ENCODE measurements at places on chromosomes 3 and 15.
A peak's percentile ranks its signal among the peaks of the same experiment; 100 is the strongest.

- DNase-seq: no peak
Observed at GRCh38 chr3:64267721-64268604, 42.7 kb upstream of the PRICKLE2 start.

DNA sequence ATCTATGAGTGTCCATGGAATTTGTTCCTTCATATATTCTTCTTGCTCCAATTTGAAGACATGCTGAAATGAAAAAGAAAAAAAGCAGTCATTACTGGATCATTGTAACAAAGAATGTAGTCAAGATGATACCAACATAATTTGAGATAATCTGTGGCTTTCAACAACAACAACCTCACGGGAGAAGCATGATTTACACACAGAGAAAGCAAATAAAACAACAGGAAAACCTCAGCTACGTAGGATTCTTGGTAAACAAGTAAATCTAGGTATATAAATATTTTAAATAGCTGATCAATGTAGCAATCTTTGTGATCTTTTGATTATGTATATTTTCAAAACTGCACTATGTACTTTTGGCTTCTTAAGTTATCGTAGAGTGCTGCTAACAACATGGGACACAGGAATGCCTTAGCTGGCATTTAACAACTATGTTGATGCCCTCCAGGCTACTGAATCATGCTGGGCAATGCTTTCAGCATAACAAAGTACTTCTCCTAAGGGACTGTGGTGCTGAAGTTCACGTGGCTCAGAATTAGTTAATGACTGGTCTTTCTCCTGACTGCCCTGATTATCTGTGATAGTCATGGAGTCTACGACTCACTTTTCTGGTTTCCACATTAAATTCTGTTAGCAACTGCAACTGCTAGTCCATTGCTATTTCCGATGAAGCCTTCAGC lies 96.5 kb upstream of the MYO5C start:
- DNase-seq: no peak

GRCh38 chr3:125318167-125318865 lies 56.8 kb downstream of the ZNF148 start:
- no peak for DNase-seq

- DNase-seq: no peak
Observed at GRCh38 chr3:46811615-46812236, 51.5 kb downstream of the MYL3 start.

GRCh38 chr3:37952564-37952963 lies 38.0 kb upstream of the VILL start:
- DNase-seq: no peak

DNA sequence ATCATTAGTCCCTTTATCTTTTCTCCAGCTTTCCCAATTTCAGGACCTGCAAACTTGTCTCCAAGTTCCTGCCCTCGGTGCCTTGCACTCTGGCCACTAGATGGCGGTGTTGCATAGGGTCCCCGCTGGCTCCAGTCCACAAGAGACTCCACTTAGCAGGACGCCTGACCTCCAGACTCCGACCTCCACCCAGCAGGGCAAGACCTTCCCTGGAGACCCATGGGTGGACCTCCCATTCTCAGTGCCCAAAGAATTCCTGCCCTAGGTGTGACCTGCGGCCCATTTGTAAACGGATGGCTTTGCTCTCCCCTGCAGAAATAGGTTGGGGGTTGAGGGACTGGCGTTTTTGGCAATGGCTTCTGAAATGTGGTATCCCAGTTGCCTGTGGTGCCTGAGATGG lies 82.6 kb downstream of the LSM3 start:
- peak; percentile 73 for DNase-seq

GRCh38 chr3:99706410-99706809 lies 68.0 kb downstream of the COL8A1 start:
- DNase-seq: no peak

DNA sequence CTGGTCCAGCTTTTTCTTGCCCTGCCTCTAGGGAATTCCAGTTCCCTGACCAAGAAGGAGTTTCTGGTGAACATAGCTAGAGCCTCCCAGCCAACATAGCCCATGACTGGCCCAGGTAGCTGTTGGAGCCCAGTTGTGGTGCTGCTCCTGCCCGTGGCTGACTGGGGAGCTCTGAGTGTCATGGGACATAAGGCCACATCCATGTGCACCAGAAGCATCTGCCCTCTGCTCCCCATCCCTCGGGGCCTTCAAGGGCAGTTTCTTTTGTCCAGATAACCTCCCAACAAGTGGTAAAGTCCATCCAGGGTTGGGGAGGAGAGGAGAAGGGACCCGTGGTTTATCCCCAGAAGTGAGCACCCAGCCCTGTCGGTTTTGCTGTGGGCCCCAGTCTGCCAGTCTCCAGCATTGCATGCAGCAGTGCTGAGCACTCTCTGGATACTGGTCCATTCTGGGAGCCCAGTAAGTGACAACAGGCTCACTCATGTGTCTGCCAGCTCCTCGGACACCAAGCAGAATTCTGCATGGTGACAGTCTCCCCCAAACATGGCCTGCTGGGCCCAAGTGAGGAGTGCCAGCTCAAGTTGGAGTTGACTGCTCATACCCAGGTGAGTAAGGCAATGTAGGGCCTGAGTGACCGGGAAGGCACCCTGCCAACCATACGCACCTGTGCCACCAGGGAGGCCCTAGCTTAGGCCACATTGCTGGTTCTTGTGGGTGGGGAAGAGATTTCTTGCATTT lies 28.8 kb downstream of the ACAA1 start:
- no peak for DNase-seq

- no peak for DNase-seq
Observed at GRCh38 chr15:100725121-100726069, 123.0 kb downstream of the ASB7 start.

GRCh38 chr3:57805674-57806073 lies 49.6 kb downstream of the SLMAP start:
- DNase-seq: no peak

- no peak for DNase-seq
Observed at GRCh38 chr15:58355973-58356372, 75.8 kb upstream of the LIPC start.

DNA sequence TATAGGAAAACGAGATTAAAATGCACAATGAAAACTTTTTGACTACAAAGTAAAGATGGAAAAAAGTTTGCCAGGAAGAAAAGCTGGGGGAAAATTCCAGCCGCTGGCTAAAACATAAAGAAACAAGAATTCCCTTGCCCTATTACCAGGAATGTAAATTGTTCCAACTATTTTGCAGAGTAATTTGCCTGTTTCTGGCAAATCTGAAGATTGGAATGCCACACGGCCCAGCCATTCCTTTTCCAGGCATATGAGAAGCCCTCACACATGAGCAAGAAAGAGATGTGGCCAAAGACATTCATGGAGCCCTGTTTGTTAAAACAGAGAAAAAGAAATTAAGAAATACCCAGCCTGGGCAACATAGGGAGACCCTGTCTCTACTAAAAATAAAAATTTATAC lies 8.4 kb upstream of the GATA2 start:
- no peak for DNase-seq

DNA sequence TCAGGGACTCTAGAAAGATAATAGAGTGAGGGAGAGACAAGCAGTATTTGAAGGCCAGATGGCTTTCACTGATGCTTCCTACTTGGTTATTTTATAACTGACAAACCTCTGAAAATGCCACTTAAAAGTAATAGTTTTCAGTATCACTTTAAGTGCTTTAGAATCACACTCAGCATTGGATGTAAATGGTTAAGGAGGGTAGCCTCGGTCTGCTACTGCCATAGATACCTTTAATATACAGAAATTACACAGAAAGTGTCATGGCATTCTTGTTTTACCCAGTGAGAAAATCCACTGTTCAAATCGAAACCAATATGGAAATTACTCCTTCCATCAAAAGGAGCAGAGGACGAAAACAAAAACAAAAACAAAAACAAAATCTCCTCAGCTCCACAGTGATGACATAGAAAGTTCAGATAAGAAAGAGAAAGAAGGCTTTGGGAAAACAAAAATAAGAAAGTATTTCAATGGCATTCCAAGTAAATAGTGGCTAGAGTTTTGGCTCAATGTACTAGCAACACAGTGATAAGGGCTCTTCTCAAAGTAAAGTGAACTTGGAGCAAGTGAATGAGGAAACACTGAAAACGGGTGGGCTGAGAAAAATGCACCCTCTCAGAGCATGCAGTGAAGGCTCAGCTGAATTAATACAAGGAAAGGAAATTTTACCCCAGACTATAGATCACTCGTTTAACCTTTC lies 43.2 kb upstream of the CD47 start:
- DNase-seq: no peak

DNA sequence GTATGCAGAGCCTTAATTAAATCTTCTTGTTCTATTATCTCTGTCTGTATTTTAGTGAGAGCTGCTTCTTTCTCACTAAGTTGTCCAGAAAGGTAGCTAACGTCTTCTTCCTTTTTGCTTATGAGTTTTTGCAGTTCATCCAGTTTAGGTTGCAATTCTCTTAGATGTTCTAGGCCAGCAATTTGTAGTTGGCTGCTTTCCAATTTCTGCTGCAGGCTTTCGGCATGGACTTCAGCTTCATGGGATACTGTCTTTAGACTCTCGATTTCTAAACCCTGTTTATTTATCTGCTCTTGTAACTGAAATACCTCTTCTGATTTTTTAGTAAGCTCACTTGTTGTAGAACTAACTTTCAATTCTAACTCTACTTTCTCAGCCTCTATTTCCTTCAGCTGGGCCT lies 35.5 kb upstream of the HCLS1 start:
- no peak for DNase-seq

- peak; percentile 24 for DNase-seq
Observed at GRCh38 chr3:46566040-46566641, at the start of gene LRRC2. LRRC2 (minus strand) TSS chr3:46566302; CDS start chr3:46551591, 14,711 bp downstream.

DNA sequence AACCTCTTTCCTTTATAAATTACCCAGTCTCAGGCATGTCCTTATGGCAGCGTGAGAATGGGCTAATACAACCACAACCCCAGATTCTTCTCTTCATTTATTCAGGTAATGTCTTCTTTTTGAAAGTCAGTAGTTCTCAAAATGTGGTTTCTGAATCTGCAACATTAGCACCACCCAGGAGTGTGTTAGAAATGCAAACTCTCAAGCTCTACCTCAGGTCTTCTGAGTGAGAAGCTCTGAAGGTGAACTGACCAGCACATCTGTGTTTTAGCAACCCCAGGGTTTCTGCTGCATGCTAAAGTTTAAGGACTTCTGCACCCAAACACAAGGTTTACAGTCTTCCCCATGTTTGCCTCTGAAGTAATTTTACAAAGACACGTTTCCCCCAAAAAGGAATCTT lies 22.3 kb upstream of the TRIM59 start:
- no peak for DNase-seq

GRCh38 chr3:141575879-141576743 lies 89.3 kb downstream of the RASA2 start:
- DNase-seq: no peak

- no peak for DNase-seq
Observed at GRCh38 chr3:53166206-53166605, 5.2 kb downstream of the PRKCD start.

DNA sequence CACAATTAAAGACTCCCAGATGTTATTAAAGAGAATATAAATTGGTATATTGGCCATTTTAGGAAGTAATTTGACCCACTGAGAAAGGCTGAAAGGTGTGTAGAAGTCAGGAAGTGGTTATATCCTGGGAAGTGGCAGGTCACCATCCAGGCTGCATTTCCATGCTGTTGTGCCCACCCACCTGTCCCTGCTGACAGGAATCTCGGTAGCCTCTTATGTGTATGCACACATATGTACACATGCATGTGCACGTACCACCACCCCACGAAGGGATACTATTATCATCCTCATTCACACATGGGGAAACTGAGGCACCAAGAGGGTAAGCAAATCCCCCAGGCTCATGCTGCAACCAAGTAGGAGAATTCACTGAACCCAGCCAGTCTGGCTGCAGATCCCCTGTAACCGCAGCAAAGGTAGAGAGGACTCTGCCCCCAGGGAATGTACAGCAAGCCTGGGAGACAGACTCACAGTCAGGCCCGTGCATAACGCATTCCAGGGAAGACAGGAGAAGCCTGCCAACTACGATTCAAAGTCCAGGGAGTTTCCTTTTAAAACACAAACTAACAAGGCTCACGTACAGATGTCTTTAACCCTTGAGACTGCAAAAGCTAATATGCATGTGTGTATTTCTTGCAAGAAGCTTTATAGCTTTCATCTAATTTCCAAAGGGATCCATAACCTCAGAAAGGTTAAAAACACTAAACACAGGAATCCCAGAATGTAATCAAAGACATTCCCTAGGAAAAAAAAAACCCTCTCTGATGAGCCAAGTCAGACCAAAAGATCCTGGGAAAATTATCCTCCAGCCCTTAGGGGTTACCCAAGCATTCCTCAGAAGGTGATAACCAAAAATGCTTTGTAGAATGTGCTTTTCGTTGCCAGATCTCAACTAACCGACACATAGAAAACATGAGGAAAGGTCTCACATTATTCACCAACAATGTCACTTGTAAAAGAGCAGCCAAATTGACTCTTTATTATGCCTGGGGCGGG lies 129.6 kb downstream of the ADAMTS17 start:
- no peak for DNase-seq

DNA sequence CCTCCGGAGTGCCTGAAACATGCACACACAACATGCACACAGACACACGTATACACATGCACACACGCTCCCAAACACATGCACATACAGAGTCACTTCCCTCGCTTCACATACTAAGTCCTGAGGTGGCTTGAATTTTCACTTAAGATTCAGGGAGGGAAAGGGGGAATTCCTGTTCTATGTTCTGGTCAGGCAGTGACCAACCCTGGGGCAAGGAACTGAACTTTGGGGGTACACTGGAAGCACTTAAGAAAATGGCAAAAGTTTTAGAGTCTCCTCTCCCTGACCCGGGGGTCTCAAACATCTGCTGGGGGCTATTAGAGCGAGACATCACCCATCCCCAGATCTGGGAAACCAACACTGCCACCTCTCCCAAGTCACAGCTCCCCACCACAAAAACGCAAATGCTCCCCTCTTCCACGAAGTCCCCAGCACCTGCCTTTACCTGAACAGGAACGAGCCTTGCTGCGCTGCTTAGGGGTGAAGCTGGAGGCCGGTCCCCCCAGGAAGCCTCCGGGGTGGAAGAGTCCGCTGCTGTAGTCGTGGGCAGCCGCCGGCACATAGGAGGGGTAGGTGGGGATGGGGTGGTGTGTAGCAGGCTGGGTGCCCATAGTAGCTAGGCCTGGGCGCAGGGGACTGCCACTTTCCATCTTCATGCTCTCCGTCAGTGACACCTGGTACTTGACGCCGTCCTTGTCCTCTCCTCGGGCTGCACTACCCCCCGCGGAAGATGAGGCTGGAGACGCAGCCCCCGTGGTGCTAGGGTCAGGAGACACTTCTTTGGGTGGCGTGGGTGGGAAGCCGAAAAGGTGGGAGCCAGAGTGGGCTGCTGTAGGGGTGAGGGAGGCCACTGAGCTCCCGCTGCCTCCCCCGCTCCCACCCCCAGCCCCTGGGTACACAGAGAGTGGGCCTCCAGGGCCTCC lies 7.5 kb downstream of the GATA2 start:
- DNase-seq: no peak

GRCh38 chr3:170021083-170021482 lies 16.7 kb upstream of the GPR160 start:
- no peak for DNase-seq

Measured in activated naive CD4-positive, alpha-beta T cell treated with anti-CD3 and anti-CD28 coated beads, Interleukin-2, amount 50 U/mL, for 16 hours (primary cell).